Fibroblast of villous mesenchyme (primary cell): ENCODE measurements at places on chromosomes 3 and 15.

DNA sequence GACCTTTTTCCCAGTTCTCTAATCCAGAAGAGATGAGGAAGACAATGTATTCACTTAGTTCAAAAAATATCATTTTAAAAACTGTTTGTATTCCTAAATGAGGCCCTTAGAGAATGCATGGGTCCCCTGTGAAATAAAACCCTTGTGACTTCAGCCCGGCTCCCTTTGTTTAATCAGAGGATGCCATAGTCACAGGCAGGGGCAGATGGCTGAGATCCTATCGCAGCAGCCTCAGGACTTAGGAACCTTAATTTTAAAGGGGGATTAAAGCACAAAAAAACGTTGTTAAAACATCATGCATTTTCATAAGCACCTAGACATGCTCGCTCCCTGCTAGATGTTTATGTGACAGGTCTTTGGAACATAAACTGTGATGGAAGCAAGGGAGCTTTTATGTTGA is 176.6 kb downstream of the IL20RB start:
- no peak for DNase-seq

DNA sequence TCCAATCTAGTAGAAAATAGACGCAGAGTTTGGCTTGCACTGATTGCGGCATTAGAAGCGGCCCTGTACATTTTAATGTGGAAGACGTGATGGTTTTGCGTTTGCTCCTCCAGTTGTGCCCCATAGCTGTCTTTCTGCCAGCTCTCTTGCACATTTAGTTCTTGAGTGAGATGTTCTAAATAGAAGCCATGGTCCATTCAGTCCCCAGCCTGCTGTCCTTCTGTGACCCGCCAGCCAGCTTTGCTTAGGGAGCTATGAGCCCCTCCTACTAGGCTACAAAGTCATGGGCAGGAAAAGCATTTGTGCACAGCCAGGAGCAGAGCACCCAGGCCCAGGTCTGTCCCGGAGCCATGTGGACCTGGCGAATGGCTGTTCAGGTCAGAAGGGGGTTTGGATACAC is 50.3 kb downstream of the APBA2 start:
- DNase-seq, result no peak

DNA sequence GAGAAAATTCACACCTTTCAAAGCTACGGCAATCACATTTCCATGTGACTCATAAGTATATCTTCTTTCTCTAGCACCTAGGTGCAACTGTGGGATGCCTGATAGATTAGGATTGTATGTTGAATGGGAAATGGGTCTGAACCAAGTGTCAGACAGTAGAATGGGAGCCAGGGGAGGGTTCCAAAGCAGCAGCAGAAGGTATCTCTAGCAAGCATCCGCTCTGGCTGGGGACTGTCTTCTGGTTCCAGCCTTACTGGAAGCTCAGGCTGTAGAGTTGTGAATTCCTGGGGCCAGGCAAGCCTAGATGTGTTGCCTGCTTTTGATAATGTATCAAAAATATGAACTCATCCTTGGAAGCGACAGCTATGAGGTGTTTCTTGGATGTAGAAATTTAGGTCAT is 2.1 kb upstream of the CHL1 start:
- no peak for DNase-seq

- DNase-seq, result peak; percentile 11
Measured at GRCh38 chr3:43455233-43455632, 166.6 kb downstream of the ANO10 start.

- peak; percentile 83 for DNase-seq
Measured at GRCh38 chr3:78645628-78646310, 1122.0 kb downstream of the ROBO1 start.

DNA sequence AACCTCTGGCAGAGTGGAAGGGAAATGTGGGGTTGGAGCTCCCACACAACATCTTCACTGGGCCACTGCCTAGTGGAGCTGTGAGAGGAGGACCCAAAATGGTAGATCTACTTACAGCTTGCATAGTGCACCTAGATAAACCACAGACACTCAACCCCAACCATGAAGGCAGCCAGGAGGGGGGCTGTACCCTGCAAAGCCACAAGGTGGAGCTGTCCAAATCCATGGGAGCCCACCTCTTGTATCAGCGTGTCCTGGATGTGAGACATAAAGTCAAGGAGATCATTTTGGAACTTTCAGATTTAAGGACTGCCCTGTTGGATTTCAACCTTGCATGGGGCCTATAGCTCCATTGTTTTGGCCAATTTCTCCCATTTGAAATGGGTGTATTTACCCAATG is 20.9 kb downstream of the TP63 start:
- peak; percentile 7 for DNase-seq

DNA sequence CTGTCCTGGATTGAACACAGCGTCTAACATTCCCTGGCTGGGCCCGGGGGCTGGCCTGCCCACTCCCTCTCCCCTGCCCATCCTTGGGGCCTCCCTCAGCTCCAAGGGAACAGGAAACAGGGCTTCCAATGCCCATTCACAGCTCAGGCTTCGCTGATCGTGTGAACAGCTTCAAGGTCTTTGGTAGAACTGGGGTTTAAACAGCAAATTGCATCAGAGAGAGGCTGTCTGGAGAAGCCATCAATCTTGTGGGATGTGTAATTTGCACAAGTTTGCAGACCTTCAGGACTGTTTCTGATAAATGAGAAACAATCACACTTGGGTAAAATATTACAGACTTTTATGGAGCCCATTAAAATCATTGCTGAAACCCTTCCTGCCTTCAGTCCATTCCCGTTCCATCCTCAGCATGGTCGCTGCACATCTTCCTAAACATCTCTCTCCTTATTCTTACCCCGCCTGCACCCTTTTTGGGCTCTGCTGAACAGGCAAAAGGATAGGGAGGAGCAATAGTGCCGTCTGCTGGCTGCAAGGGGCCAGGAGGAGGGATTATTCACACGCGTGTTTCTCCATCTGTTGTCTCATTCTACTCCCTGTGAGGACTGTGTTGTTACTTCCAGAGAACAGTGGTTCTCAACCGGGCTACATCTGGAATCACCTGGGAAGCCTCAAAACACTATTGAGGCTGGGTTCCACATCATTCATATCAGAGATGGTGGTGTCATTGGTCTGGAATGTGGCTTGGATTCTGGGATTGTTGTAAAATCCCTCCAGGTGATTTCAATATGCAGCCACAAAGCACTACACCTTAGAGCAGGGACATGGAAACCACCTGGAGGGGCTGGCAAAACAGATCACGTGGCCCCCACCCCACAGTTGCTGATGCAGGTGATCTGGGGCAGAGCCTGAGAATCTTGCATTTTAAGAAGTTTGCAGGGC is 116.3 kb downstream of the CLSTN2 start:
- DNase-seq, result no peak

DNA sequence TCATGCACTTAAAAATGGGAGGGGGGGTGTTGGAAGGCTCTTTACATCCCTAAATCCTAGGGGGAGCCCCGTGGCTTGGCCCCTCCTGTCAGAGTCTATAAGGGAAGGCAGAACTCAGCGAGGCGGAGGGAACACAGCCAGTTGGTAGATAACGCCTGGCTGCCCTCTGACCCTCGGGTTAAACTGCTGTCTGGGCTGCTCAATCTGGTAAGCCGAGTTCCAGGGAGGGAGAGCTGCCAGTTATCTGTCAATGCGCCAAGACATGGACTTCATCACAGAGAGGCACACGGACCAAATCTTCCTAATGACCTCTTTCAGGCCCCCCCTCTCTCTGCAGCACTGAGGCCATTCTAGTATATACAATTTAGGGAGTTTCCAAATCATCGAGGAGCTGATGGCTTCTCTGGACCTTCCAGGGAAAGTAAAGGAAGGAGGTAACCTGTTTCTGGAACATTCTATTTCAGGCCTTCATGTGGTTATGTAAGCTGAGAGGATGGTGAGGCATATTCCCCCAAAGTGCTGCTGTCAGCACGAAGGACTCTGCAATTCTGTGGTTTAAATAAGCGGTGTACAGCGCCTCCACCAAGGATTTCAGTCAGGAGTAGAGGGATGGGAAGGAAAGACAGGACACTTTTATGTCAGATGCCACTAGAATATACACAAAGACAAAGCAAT is 349.0 kb downstream of the MCTP2 start:
- no peak for DNase-seq

- no peak for DNase-seq
Measured at GRCh38 chr3:128945041-128945877, 48.6 kb downstream of the CFAP92 start.

DNA sequence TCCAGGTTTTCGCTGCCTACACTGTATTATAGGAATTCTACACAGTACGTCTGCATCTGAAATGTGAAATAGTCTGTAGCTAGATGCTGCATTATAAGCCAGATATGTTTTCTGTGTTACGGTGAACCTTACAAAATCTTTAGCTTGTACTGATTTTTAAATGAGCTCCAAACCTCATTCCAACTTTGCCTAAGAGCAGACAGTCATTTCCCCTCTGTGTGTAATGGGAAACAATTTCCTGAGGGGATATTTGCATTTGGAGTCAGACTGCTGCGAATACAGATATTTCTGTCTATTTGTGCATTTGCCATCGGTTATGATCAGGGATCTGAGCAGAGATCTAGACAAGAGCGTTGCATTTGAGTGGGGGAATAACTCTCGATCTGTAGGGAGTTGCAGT is 37.5 kb downstream of the ARNT2 start:
- no peak for DNase-seq

- no peak for DNase-seq
Measured at GRCh38 chr3:61796088-61796680, 234.8 kb downstream of the PTPRG start.

- peak; percentile 81 for DNase-seq
Measured at GRCh38 chr3:23900744-23901143, 16.0 kb downstream of the NKIRAS1 start.

- no peak for DNase-seq
Measured at GRCh38 chr3:165128544-165128943, 50.2 kb upstream of the SI start.

DNA sequence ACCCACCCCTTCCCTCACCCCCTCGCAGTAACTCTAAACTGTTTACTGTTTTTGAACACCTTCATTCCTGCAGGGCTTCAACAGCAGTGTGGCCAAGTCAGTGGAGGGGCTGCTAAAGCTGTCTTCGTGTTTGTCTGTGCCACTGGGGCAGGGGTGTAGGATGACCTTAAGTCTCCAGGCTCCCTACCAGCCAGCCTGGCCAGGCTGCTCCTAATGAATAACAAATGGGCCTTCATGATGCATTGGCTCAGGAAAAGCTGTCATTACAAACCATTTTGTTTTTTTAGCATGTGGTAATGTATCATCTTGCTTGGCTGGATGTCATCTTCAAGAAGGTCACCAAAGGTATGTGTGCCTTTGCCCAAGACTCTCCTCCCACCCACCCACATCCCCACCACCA is 372.2 kb upstream of the WNT5A start:
- DNase-seq, result no peak

GRCh38 chr3:130395916-130396315 is 50.4 kb downstream of the COL6A5 start:
- DNase-seq, result peak; percentile 66

GRCh38 chr3:52021489-52022268 is 26.0 kb upstream of the RPL29 start:
- DNase-seq, result no peak

- no peak for DNase-seq
Measured at GRCh38 chr15:96294766-96295165, 35.7 kb upstream of the NR2F2 start.

- DNase-seq, result no peak
Measured at GRCh38 chr3:56629047-56629446, 54.0 kb downstream of the TASOR start.

GRCh38 chr15:98787936-98788757 is 139.8 kb downstream of the IGF1R start:
- DNase-seq, result peak; percentile 35

- no peak for DNase-seq
Measured at GRCh38 chr15:31586841-31587240, 260.2 kb downstream of the KLF13 start.

GRCh38 chr15:92664178-92664900 is 8.8 kb upstream of the FAM174B start:
- no peak for DNase-seq

DNA sequence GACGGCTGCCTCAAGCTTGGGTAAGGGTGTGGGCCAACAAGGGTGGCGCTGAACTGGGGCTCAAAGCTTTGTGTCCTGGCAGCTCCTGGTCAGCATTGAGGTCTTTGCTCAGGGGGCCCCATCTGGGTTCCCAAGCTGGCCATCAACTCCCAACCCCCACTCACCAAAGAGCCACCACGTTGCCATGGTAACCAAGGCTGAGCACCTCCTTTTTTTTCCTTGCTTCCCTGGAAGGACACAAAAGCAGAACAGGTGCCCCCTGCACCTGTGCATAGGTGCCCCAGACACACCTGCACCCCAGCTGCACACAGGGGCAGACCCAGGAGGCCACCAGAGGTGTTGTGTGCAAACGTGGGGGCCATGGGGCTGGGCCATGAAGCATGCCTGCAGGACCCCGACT is 16.5 kb downstream of the UROC1 start:
- no peak for DNase-seq

- no peak for DNase-seq
Measured at GRCh38 chr15:79981831-79982455, 10.9 kb upstream of the BCL2A1 start.

DNA sequence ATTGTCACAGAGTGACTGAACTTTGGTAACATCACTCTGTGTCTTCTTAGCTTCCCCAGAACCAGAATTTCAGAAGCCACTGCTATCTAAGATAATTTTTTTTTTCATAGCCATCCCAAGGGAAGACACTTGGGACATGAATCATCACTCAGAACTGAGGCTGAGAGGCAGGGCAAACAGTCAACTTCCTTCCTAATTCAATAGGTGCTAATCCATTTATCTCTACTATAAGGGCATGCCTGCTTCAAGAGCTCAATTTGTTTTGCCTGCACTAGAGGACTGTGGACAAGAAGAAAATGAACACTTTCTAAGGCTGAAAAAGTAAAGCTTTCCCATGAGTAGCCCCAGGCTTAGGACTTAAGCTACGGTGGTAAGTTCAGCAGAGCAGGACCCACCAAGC is 56.7 kb upstream of the MYRIP start:
- no peak for DNase-seq

DNA sequence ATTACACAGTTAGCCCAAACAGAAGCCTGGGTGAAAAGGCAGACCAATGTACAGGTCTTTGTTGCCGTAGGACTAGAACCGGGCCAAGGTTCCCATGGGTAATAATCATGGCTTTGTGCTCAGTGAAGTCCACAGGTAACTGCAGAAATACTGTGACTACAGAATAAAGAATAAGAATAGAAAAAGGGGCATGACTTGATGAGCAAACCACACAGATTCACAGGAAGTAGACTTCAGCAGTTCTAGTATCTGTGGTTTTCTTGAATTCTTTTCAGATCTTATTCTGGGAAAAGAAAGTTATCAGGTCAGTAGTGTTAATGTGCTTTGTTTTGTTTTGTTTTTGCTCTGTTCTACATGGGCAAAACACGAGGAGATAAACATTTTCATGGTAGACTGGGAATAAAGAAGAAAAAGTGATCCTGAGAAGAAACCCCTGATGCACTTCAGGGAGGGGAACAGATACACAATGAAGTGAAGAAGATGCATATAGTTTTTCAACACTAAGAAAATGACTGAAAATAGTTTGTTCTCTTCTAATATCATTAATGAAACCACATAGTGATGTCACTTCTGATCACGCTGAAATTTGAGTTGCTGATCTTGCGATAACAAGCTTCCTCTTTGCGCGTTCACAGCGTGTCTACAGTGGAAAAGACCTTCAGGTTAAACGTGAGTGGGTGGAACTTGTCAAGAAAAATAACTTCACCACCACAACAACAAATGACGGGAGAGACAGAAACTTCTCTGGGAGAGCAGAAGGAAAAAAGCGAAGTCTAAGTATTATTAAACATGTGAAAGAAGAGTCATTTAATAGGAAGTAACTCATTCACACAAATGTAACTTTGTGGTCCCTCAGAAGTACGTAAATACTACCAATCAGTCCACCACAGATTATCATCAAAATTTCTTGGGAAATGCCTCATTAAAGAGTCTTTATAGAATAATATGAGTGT is 315.8 kb upstream of the SATB1 start:
- no peak for DNase-seq

- DNase-seq, result peak; percentile 55
Measured at GRCh38 chr3:68893600-68894239, 38.6 kb downstream of the TAFA4 start.
